ENCODE measurements at places on chromosomes 3 and 15.

DNA sequence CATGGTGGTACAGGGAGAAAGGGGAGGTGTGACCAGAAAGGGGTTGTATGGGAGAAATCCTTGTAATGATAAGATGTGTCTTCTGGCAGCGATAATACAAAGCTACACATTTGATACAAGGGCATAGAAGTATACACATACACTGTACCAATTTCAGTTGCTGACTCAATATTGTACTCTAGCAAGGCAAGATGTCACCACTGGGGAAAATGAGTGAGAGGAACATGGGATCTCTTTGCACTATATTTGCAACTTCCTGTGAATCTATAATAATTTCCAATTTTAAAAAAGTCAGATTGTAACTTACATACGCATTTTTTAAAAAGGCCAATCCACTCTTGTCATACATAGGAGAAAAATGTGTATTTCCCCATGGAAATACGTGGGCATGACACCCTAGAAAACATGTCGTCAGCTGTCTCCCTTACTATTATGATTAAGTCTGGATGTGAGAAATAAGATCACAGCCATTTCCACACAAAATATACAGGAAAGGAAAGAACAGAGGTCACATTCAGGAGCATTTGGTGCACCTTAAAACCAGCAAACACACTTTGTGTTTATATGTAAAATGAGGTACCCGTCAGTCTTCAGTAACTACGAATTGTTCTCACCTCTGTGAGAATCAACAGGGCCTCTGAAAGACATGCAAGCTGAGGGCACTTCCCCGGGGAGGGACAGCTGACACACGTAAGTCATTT, 22.9 kb downstream of the PRR23E start:
- DNase-seq = no peak

- no peak for DNase-seq
Observed at GRCh38 chr3:99859825-99860224, 42.2 kb downstream of the CMSS1 start.

DNA sequence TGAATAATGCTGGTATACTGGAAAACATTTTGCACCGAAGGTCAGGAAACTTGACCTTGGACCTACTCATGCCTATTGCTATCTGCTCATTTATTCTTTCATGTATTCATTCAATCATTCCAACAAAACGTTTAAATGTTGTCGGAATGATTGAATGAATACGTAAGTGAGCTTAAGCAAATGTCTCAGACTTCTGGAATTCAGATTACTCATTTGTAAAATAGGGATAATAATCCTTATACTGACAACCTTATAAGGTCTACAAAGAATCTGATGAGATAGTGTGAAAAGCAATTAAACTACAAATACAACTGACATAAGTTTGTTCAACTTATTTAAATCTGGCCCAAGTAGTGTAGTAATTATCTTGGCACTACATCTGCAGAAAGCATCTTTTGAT, 288.7 kb downstream of the WDR72 start:
- no peak for DNase-seq

DNA sequence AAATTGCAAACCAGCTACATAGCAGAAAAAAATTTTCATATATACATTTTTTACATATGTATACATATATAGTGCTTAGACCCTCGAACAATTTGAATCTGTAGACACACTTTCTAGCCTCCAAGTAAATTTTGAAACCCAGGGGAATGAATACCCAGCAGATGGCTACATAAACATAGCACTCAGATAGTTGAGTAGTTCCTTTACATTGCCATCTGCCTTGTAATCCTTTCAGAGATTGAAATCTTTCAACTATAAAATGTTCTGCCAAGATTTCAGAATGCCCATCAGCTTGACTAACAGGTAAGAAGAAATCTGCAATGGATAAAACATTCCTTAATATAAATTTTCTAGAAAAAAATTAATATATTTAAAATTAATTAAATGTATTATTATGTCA, 1333.5 kb upstream of the CADM2 start:
- no peak for DNase-seq

- DNase-seq = no peak
Observed at GRCh38 chr3:161413855-161414210, 42.5 kb upstream of the SPTSSB start.

GRCh38 chr3:116929505-116930222, 220.1 kb downstream of the TUSC7 start:
- DNase-seq = no peak

GRCh38 chr3:99543796-99544195, 94.6 kb upstream of the COL8A1 start:
- no peak for DNase-seq

- no peak for DNase-seq
Observed at GRCh38 chr15:82901114-82901805, 51.3 kb downstream of the HOMER2 start.

- no peak for DNase-seq
Observed at GRCh38 chr3:100128565-100128964, 14.3 kb upstream of the FILIP1L start.

DNA sequence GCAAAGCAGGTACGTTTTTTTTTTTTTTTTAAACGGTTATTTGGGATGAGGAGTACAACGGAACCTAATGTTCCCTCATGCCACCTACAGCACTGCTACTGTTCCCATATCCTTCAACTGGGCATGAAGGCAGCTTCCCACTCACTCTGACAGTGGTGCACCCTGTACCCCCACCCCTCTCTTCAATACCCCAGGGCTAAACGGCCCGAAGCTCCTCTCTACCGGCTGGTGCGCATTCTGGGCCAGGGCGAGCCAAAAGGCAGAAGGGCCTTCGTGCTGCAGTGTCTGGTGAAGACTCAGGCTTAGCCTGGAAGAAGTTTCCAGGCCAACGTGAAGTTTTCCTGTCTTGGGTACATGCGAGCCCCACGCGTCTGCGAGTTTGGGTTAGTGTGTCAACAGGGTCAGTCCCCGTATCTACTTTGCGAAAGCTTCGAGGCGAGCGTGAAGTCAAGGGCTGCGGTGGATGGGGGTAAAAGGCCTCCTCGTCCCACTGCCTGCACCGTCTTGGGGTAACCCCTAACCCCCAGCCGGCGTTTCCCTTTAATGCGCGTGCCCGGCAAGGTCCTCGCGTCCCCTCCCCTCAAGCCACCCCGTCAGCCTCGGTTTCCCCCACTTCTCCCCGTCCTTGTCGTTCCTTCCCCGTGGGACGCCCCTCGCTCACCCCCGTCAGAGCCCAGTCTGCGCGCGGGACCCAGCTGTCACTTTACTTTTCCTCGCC, 765 bp upstream of the UBE2E2 start:
- DNase-seq = no peak

DNA sequence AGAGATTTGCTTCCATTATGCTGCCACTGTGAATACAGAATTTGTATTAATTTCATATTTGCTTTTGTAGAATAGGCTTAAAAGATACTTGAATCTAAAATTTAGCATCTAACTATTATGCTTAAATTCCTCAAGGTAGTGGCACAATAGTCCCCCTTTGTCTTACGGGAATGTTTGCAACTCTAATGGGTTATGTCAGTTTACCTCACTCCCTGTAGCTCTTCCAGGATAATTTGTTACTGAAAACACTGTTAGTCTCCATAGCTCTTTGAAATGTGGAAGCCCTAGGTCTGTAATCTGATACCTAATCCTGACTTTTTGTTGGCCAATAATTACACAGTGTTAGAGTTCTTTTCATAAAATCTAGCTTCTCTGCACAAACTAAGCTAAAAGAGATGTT, 433.4 kb downstream of the PYDC2 start:
- no peak for DNase-seq

- DNase-seq = no peak
Observed at GRCh38 chr3:154486949-154487348, 57.0 kb upstream of the GPR149 start.

GRCh38 chr15:40344631-40345120, 3.9 kb upstream of the CCDC9B start:
- peak; percentile 23 for DNase-seq

GRCh38 chr3:56001537-56001936, 466.7 kb downstream of the ERC2 start:
- no peak for DNase-seq
